ENCODE measurements at places on chromosomes 2 and 18.

DNA sequence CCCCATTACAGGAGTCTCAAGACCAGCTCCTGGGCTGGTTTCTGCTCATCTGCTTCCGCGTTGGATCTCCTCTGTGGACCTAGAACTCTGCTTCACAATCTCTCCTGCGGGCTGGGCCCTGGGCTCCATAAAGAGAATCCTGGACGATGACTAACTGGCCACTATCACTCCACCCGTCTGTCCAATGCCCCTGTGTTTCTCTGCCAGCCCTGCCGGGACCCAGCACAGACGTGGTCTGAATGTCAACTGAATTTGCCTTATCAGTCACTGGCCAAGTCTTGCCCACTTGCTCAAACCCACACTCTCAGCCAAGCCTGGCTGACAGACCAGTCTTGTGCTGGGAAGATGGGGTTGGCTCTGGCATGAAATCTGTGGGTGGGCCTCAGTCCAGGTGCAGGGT, 17.4 kb downstream of the KIF3C start:
- DNase-seq: no peak

DNA sequence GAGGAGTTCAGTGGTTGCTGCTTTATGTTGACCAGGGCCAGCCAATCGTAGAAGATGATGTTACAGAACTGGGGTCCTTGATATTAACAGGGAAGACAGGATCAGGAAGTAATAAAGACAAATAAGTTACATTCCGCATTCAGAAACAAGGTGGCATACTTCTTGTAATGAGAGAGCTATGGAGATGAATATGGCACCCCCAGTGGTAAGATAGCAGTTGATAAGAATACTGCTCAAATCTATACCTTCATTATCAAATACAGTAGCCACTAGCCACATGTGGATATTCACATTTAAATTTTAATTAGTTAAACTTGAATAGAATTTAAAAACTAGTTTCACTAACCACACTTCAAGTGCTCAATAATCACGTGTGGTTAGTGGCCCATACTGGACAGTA, 290.4 kb upstream of the RBMS1 start:
- DNase-seq: peak; percentile 3

- peak; percentile 24 for DNase-seq
These were observed 249.3 kb upstream of the APCDD1 start for GRCh38 chr18:10205151-10205550.

- DNase-seq: no peak
These were observed 275.3 kb downstream of the CDH2 start for GRCh38 chr18:27901424-27902226.

- no peak for DNase-seq
These were observed 25.3 kb downstream of the XPO1 start for GRCh38 chr2:61512768-61513398.

All from fibroblast of mammary gland (primary cell).